ENCODE measurements at places on chromosomes 4 and X.
A peak's percentile ranks its signal among the peaks of the same experiment; 100 is the strongest.

- DNase-seq, result no peak
These were observed 177.3 kb downstream of the FRMPD4 start for GRCh38 chrX:12315526-12315925.

DNA sequence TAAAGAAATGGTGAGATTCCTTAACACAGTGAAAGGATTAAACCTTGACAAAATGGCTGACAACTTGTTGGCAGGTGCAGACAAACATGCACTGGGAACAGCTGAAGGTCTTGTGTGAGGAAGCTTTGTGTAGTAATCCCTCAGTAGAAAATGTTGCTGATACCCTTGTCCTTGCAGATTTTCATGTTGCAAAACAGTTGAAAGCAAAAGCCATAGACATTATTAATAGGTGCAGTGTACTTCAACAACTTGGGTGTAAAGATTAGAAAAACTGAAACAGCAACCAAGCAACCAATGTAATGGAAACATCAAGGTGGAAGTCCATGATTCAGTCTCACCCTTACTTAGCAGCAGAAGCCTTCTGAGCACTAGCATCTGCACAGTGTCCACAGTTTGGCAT lies 29.8 kb downstream of the UGT2B7 start:
- DNase-seq, result no peak

- no peak for DNase-seq
These were observed 4.4 kb upstream of the APLN start for GRCh38 chrX:129659141-129659540.

GRCh38 chrX:1390621-1391369 lies 1.1 kb downstream of the SLC25A6 start:
- no peak for DNase-seq

DNA sequence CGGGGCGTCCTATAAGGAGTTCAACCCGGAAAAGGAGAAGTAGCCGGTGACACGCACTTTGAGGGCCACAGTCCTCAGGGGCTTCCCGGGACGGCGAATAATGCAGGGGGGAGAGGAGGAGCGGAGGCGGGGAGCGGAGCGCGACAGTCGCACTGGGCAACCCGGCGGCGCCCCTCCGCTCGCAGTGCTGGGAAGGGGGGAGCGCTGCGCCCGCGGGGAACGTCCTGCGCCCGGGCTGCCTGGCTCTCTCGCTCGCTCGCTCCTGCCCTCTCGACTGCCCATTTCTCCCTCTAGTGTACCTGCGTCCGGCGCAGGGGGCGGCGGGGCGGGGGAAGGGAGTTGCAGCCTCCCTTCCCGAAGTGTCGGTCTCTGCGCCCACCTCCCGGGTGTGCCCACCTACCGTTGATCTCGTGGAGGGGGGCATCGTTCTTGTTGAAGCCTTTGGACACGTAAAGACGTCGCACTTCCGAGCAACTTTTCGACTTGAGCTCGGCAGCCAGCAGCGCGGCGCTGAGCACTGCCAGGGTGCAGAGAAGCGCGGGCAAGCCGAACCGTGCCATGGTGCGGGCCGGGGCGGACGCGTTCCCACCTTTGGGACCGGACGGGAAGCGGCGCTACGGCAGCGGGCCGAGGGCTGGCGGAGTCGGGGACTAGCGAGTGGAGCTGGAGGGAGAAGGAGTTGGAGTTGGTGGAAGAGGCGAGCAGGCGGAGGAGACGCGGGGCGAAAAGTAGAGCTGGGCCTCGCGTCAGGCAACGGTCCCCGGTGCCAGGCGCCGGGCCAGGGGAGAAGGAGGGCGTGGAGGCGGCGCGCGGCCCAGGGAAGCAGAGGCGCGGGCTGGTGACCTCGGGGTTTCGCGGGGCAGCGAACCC lies 648 bp downstream of the GPC4 start:
- no peak for DNase-seq

- DNase-seq, result peak; percentile 32
These were observed 97.1 kb downstream of the MRPL1 start for GRCh38 chr4:77959566-77960338.

- DNase-seq, result peak; percentile 13
These were observed 64.3 kb upstream of the WDR17 start for GRCh38 chr4:176001151-176002006.

- DNase-seq, result no peak
These were observed 16.3 kb downstream of the SLC6A8 start for GRCh38 chrX:153704021-153704526.

DNA sequence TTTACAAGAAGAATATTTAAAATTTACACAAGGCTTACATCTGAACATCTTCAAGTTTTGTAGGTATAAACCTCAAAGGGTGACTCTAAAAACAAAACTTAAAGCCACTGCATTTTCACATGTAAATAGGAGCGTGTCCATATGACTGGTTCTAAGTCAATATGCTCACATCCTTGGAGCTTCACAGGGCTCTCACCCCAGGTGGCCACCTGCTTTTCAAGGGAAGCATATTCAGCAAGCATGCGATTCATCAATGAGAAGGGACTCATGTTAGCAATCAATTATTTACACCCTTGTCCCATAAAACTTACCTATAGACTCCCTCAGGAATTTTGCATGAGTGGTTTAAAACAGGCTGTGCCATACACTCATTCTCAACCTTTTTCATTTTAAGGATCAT lies 17.8 kb upstream of the KLHL34 start:
- DNase-seq, result no peak

DNA sequence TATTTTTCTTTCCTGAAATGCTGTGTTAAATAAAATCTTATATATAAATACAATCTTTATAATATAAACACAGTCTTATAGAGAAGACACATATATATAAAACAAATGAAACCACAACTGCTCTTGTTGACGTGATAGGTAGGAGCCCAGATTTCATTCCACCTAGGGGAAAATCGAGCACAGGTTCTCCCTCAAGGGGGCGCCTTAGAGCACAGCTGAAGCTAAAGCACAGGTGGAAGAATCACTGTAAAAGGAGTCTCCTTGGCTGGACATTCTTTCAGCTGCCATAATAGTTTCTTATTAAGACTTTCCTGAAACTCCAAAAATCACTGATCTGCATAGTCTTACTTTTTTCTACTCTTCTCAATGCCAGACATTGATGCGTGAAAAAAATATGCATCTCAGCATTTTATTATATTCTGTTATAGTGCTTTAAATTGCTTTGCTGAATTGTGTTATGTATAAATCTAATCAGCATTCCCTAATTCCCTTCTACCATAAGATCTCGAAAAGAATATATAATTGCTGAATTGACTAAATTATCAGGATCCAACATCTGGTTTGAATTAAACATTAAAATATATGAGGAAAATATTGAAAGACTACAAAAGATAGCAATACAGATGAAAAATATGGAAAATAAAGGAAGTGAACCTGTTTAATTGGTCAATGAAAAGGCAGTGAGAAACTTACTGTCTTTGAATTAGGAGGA lies 25.5 kb upstream of the RXFP1 start:
- peak; percentile 37 for DNase-seq

Measured in GM13977 (cell line).